ENCODE measurements at places on chromosomes 3 and 15.

DNA sequence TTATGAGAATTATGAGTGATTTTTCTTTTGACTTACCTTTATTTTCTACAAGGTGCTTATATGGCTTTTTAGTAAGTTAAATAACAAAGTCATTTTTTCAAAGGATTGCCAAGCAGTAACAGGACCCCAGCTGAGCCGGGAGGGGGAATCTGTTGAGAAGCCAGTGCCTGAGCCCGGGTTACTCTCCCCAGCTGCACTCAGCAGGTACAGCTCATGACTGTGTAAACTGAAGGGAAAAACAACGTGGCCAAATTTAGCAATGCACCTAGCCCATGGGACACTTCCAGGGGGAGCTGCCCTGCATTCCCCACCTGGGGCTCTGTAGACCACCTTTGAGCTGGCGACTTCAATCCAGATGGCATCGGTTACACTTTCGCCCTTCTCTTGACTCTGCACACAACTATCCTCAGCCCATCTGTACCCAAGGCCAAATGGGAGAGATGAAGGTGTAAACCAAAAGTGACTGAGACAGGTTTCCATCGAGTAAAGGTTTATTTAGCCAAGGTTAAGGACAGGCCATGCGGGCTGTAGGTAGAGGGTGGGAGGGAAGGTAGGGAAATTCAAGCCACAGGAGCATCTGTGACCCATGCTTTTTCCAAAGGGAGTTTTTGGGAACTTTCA lies 18.2 kb upstream of the HCN4 start:
- DNase-seq: no peak

DNA sequence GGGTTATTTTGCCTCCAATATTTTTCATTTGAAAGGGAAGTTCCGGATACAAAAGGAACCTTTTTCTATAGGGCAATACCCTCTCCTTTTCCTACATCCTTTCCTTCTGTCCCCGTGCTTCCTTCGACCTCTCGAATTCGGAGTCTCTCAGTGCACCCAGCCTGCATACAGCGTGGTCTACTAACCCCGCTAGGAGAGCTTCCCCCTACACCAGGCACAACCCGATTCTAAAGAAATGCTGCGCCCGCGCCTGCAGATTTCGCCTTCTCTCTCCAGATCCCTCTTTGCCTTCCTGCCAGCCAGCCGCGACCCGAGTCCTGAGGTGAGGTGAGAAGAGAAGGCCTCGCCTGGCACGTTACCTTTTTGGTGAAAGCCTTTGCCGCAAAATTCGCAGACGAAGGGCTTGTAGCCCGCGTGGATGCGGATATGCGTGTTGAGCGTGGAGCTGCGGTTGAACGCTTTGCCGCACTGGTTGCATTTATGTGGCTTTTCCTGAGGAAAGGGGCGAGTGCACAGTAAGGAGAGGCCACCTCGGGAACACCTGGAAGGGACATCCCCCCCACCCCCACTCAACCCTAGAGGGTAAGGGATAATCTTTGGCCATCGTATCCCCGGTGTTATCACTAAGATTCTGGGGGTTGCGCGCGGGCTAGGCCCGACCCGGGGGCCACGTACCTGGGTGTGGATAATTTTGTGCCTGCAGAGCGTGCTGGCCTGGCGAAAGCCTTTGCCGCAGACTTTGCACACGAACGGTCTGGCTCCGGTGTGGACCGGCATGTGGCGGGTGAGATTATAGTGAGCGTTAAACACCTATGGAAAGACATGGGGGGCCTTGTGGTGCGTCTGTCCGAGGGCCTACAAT lies 2.3 kb downstream of the FEZF2 start:
- DNase-seq: no peak

DNA sequence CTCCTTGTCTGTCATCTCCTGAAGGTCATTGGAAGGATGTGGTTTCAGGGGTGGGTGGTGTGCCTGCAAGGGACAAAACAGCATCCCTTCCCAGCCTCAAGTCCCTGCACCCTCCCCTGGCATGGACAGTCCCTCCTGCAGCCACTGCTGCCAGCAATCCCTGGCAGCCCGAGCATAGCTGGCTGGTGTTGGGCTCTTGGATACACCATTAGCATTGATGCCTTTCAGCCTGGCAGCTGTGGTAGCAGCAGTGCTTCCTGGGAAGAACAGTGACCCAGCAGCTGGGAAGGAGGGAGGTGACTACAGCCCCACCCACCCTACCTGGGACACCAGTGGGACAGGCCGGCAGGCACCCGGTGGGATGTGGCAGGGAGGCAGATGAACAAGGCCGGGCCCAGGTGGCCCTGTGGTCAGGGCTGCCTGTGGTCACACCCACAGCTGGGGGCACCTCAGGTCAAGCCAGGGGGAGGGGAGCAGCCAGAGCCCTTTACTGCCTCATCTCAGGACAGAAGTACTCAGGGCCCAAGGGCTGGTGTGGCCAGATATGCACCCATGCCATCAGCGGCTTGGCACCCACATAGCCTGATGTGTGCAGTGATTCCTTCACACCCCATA lies 32.9 kb upstream of the TMEM115 start:
- no peak for DNase-seq

GRCh38 chr3:53258600-53259426 lies 3.0 kb upstream of the TKT start:
- DNase-seq: no peak

DNA sequence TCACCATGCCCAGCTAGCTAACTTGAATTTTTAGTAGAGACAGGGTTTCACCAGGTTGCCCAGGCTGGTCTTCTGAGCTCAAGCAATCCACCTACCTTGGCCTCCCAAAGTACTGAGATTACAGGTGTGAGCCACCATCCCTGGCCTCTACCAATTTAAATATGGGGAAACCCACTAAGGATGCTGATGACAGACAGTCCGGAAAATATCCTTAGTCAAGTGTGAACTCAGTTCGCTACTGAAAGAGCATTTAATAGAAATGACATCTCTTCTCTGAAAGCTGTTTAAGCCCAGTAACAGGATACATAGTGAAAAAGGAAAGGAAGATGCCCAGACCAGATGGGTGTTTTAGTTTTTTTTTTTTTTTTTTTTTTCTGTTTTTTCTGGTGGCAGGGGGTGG lies 7.7 kb upstream of the GRAMD2A start:
- no peak for DNase-seq

DNA sequence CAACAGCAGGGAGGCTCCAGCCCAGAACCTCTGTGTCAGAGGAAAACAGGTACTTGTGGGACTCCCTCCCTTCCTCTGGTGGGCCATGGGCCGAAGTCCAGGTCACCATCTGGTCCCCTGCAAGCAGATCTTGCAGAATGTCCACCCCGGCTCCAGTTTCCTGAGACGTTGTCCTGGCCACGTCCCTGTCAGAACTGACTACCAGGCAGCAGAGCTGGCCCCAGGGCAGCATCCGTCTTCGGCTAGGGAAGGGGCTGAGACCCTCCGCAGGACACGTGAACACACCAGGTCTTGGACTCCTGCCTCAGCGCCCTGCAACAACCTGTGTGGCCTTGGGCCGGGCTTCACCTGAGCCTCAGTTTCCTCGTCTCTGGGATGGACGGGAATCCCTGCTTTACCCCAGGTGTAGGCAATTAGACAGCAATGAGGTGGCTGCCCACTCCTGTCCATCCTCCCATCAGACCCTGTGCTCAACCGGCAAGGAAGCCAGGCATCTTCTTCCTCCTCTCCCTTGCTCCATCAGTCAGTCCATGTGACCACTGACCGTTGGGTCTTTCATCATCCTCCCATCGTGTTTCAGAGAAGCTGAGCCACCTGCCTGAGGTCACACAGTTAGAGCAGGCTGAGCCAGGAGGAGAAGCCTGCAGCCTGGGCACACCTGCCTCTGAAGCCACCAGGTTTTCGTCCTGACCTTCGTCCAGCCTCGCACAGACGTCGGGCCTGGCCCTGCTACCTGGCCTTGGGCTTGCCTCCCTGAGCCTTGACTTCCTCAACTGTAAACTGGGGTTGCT lies 8.9 kb upstream of the PRKCD start:
- DNase-seq: no peak

Measured in right lobe of liver (tissue), 6 donors.